ENCODE measurements at places on chromosomes 6 and 20.

- DNase-seq = no peak
Observed at GRCh38 chr6:53309059-53309900, 39.5 kb downstream of the ELOVL5 start.

- DNase-seq = no peak
Observed at GRCh38 chr6:43307451-43308100, 1.1 kb downstream of the CRIP3 start.

- no peak for DNase-seq
Observed at GRCh38 chr20:24018796-24019195, 30.2 kb upstream of the GGTLC1 start.

- no peak for DNase-seq
Observed at GRCh38 chr6:12408752-12409151, 118.6 kb downstream of the EDN1 start.

DNA sequence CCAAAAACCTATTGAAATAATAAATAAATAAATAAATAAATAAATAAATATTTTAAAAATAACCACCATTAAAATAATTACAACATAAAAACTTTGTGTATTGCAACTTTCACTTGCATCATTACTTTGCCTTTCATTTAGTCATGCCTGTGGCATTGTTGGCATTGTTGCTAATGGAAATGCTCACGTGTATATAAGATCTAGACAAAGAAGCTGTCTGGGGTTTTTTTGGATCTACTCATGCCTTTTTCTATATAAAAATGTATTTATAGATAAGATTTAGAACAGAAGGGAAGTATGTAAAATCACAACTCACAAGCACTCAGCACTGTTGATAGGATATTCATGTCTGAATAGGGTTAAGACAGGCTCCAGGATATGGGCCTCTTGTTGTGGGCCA lies 27.9 kb downstream of the GFRA4 start:
- no peak for DNase-seq

DNA sequence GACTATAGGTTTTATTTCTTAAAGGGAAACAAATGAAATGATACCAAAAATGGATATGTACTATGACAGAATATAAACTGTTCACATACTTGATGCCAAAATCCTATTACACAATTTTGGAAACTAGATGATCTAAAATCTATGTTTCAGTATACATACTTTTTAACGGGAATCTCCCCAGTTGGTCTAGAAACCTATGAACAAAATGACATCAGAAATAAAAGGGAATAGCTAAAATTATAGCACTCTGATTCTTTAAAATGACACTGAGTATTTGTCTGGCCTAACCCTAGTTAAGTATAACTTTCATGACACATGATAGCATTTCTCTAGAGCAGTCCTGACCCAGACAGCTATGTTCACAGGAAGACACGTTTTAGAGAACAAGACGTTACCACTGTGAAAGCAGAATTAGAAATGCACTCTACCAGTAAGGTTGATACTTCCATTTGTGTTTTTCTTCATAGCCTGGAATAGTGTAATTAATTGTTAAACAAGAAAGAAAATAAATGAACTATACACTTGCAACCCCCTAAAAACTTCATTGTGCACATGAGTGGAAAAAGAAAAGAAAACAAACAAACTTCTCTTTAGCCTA lies 3.3 kb downstream of the OSER1 start:
- DNase-seq = no peak

DNA sequence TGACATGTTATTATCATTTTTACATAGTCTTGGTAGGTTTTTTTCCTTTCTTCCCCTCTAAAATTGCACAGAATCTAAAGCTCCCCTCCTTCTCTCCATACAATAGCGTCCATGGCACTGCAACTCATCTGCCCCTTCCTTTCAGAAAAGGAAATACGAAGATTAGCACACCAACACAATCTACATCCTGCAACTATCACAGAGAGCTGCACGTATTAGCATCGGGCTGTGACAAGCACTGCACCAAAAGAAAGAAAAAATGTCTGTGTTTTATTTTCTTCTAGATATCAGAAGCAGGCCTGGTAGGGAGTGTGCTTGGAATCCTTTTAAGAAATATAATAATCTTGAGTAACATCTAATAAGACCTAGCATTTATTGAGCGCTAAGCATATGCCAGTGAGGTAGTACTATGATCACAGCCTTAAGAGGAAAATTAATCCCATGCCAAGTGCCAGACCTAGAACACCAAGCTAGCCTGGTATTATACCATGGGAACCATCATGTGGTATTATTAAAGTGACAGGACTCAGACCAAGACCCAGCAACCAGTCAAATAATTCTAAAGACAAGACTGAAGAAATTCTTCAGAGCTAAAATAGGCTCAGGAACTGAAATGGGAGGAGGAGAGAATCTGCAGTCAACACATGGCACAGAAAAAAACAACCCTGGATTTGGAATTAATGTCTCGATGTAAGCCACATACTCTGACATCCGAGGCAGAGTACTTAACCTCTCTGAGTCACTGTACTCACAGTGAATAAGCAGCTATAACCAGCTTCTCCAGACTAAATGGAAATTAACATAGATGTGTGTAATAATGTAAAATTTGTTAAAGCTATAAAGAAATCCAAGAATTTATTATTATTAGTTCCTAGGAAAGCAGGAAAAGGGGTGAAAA lies 124.3 kb downstream of the IPCEF1 start:
- no peak for DNase-seq

- DNase-seq = no peak
Observed at GRCh38 chr20:25547063-25547462, 38.3 kb downstream of the NINL start.

DNA sequence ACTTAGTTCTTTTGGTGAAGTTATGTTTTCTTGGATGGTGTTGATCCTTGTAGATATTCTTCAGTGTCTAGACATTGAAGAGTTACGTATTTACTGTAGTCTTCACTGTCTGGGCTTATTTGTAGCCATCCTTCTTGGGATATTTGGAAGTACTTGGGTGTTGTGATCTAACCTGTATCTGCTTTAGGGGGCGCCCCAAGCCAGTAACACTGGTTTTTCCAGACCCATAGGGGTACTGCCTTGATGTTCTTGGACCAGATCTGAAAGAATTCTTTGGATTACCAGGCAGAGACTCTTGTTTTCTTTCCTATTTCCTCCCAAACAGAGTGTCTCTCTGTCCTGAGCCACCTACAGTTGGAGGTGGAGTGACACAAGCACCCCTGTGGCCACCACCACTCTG lies 309.1 kb upstream of the IMPG1 start:
- no peak for DNase-seq

DNA sequence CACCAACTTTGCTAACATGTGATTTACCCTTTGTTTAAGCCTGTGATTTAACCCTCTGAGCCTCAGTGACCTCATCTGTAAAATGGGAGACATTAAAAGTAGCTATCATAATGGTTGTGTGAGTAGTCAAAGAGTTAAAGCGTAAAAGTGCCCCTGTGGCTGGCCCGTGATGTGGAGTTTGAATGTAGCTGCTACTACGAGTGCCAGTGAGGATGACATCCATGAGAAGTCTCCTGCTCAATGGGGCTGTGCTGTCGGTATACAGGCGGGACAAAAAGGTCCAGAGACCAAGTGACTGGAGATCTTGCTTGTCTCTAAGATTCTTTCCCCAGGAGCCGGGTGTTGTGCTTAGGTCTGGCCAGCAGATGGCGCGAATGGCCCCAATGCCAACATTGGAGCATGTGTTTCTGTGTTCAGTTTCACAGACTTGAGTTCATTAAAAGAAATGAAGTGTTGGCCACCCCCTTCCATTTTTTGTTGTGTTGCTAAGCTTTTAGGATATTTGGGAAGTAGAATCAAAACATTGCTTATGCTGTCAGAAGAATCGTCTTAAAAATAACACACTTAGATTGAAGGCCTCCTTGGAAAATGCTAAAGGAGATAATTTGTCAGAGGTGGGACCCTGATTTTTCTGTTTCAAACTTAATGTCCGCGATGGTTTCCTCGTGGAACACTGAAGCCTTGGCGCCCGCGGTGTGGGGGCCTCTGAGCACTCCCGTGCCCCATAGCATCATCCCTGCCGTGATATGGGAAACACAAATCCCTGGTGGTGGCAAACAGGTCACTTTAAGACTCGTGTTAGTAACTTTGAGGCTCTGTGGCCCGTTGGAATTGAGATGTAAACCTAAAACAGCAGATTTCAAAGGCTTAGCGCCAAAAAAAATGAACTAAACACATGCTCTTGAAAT lies 9.3 kb upstream of the RBM38 start:
- DNase-seq = peak; percentile 94
